ENCODE measurements at places on chromosomes 3 and 15.
A peak's percentile ranks its signal among the peaks of the same experiment; 100 is the strongest.

GRCh38 chr3:89002191-89002590 is 105.2 kb upstream of the EPHA3 start:
- DNase-seq = no peak

DNA sequence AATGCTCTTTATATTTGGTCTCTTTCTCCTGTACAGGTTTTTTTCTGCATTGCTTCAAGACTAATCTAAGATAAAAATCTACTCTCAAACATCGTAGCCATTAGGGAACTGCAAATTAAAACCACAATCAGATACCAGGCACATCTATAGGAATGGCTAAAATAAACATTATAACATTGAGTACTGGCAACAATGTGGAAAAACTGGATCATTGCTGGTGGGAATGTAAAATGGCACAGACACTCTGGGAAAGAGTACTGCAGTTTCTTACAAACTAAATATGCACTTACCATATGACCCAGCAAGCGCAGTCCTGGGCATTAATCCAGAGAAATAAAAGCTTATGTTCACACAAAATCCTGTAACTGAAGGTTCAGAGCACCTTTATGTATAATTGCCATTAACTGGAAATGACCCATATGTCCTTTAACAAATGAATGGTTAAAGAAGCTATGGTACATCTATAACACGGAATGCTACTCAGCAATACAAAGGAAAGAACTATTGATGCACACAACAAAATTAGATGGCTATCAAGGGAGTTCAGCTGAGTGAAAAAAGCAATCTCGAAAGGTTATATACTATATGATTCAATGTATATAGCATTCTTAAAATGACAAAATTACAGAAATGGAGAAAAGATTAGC is 6.3 kb downstream of the ABCC5 start:
- no peak for DNase-seq

DNA sequence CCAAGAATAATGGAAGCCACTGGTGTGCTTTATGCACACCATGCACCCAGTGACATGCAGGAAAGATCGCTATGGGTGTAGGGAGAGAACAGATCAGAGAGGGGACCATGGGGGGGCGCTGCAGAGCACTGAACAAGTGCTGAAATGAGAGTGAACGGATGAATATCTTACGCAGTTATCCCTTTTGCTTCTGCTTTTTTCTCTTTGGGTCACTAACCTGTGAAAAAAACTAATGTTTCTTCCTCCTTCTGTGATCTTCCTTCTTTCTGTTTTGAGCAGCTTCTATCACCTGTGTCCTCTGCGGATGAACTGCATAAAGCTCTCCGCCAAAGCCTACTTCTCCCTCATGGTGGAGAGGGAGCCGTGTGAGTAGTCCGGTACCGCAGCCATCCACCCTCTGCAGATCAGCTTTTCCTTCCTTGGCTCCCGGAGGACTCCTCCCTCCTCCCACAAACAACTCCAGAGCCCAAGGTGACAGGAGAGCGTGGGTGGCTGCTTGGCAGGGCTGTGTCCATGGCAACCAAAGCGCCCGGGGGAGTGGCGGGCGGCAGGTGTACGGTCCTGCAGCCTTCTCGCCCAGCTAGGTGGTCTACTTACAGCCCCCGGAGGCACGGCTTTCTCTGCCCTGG is 106.2 kb downstream of the DGKG start:
- DNase-seq = no peak

DNA sequence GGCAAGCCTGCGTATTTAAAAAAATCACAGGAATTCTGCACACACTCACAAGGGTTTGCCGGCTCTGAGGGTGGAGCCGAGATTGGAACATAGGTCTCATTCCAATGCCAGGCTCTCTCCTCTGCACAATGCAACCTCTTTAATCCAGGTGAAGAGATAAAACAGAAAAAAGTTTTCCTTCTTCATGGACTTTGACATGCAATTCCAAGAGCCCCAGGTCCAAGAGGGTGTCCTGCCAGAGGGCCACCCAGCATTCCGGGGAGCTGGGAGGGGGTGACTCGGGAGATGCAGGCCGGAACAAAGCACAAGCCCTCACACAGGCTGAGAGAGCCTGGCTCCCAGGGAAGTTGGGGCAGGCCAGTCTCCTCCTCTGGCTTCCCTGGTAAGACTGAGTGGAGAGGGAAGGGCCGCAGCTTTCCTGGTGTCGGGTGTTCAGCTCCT is 6.7 kb upstream of the SLC12A8 start:
- no peak for DNase-seq

GRCh38 chr15:31464216-31465082 is 137.8 kb downstream of the KLF13 start:
- DNase-seq = no peak

DNA sequence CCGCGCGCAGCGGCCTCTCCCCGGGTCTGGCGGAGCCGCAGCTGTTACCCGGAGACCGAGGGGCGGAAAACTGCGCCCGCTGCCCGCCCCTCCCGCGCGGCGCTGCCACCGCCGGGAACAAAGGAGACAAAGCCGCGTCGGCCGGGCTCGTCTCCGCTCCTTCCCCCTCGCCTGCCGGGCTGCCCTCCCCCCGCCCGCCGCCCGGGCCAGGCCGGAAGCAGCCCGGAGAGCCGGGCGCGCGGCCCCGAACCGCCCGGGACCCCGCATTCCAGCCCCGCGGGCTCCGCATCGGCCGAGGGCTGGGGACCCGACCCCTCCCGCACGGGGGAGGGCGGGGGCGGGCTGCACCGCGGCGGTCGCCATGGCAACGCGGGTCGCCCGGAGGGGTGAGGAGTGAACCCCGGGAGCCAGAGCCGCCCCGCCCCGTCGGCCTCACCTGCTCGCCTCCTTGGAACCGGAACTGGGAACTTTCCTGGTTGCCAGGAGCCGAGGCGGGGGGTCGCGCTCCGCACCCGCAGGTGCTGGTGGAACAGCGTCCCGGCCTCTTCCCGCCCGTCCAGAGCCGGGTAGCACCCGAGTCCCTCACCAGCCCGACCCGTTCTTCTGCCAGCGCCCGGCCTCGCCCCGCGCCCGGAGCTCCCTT is 448 bp downstream of the PLXNB1 start:
- DNase-seq = peak; percentile 70

GRCh38 chr3:133447750-133448477 is 48.1 kb downstream of the BFSP2 start:
- no peak for DNase-seq

- DNase-seq = no peak
These were observed 1.2 kb downstream of the SIDT1 start for GRCh38 chr3:113533534-113533892.

DNA sequence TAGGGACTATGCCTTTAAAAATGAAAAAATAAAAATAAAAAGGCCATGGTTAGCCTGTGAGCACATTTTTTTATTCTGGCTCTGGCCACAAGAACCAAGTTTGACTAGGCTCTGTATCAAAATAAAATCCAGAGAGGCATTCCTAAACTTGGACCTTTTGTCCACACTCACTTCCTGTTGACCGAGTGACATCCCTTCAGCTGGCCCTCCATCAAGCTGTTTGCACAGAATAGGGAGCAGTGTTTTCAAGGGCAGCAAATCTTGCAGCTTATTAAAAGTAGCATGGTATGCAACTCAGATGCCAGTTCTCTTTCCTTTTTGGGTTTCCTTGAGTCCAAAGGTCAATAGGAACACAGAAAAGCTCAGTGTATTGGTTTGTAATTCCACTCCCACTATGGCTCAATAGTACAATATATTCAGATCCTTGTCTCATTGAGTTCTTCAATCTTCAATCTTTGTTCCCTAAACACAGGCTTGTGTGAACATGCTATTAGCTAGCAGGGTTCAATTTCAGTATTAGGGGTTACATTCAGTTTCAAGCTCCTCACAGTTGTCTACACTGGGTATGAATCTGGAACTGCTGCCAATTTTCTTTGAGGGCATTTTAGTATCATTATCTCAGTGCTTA is 244.5 kb downstream of the RBMS3 start:
- DNase-seq = no peak

GRCh38 chr15:66186049-66186825 is 67.3 kb downstream of the MEGF11 start:
- no peak for DNase-seq

GRCh38 chr3:35522450-35522849 is 116.9 kb upstream of the ARPP21 start:
- no peak for DNase-seq

GRCh38 chr15:85094685-85095084 is 113.0 kb downstream of the PDE8A start:
- no peak for DNase-seq

DNA sequence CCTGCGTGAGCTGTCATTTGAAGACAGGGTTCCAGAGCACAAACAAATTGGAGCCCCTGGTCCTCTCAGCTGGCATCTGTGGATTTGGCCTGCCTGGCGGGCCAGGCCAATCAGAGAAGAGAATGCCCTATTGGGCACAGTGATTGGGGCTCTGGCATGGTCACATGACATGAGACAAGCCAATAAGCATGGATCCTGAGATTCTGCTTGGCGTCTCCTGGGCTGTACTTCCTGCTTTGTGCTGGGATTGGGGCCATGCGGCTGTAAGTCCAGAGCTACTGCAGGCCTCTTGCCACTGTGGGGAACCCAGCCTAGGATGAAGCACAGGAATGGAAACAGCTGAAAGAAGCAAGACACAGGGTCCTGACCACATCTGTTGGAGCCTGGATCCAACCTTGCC is 121.4 kb downstream of the FBLN2 start:
- DNase-seq = no peak

DNA sequence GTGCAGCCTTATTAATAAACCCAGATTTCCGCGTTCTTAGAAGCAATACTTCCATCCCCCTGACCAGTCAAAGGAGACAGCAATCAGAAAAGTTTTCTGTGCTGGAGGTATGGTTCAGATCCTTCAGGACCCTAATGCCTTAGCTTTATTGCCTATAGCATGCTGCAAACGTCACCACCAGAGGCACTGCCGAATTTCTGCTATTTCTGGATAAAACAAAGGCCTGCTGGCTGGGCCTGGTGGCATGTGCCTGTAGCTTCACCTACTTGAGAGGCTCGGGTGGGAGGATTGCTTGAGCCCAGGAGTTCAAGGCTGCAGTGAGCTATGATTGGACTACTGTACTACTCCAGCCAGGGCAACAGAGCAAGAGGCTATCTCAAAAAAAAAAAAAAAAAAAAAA is 407.2 kb downstream of the FOXP1 start:
- peak; percentile 19 for DNase-seq

DNA sequence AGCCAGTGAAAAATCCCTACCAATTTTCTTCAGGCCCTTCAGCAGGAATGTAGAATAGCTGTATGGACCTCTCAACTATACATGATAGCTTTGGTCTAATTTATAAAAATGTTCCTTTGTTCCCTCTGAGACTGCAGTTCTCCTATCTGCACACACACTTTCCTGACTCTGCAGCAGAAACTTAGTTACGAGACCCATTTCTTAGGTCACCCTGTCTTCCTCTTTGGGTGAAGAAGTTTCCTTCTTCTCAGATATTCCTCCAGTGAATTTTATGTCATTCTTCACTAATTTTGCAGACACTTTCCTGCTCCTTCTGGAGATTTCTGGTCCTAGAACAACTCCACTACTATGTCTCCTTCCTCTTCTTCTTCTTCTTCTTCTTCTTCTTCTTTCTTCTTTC is 42.6 kb downstream of the CD200R1L start:
- no peak for DNase-seq

DNA sequence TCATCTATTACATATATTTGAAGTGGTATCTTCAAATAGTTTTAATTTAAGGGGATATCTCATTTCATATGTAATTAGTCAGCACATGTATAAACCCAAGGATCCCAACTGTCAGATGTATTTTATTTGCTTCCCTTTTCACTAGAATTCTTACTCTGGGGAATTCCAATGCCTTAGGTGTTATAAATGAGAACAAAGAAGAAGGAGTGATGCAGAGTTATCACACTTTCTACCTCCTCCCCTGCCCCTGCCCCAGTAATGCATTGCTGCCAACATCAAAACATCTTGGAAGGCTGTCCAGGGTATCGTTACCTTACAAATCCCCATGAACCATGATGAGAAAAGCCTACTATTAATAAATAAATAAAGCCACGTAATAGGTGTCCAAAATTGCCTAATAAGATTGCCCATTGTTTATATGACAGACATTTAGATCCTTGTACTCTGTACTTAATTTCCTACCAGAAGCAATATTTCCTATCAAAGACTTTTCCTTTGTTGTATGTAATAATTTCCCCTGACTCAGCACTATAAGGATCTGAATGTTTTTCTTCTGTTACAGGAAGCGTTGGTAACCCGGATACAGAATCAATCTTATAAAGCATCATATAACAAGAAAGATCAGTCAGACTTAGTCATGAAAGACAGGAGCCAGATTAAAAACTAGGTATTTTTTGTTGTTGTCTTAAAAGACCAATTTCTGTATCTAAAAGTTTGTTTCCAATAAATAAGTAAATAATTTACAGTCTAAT is 38.8 kb downstream of the CBLB start:
- DNase-seq = no peak

DNA sequence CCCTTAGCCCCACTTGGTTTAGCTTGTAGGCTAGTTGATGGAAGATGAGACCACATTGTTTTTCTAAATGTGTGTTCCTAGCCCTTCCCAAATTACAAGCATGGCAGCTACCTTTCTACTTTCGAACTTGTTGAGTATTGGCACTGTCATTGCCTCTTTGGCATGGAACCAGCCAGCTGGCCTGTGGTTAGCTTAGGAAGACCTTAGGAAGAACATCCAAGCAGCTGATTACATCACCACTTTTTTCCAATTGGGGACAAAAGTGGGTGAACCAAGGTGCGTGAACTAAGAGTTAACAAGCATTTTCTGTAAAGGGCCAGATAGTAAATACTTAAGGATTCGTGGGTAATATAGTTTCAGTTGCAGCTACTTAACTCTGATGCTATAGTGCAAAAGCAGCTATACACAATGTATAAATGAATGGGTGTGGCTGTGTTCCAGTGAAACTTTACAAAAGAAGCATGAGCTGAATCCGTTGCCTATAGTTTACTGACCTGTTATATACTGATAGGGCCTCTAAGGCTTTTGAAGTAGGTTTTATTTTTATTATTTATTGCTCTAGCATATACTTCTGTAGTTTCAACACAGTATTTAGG is 8.5 kb downstream of the KLHL18 start:
- DNase-seq = no peak

DNA sequence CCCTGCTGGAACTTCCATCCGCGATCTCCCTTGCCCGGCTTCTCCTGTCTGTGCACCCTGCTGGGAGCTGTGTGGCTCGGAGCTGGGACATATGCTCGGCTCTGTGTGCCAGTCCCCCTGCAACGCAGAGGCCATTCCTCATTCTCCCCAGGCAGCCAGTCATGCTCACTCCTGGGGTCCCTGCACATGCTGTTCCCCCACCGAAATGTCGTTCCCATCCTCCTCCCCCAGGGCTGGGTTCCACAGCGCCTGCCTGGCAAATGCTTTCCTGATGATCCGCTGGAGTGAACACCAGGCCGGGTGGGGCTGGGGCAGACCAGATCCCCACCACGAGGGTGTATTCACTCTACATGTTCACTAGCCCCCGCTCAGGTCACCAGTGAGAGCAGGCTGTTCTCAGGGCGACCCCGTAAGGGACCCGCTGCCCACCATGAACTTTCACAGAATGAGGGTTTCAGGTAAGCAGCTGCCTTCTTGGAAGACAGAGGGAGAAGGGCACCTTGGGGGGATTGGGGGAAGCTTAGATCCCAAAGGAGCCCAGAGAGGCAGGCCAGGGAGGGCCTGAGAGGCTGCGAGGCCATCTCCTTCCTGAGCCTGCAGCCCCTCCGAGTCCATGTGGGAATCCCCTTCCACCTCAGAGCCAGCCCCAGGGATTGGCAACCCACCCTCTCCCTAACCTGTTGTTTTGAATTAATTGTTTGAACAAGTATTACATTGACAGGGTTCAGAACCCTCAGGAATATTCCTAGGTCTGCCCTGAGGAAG is 88.7 kb upstream of the IQSEC1 start:
- no peak for DNase-seq
